ENCODE measurements at places on chromosomes 6 and 20.

GRCh38 chr20:45969712-45970634 is 2.0 kb downstream of the ZNF335 start:
- DNase-seq, result no peak

- no peak for DNase-seq
Observed at GRCh38 chr20:48789185-48789668, 38.6 kb downstream of the PREX1 start.

- no peak for DNase-seq
Observed at GRCh38 chr20:56628873-56629463, at the start of gene TFAP2C. TSS of gene TFAP2C (plus strand) at chr20:56629306. CDS start at chr20:56629545, 239 bp downstream.

DNA sequence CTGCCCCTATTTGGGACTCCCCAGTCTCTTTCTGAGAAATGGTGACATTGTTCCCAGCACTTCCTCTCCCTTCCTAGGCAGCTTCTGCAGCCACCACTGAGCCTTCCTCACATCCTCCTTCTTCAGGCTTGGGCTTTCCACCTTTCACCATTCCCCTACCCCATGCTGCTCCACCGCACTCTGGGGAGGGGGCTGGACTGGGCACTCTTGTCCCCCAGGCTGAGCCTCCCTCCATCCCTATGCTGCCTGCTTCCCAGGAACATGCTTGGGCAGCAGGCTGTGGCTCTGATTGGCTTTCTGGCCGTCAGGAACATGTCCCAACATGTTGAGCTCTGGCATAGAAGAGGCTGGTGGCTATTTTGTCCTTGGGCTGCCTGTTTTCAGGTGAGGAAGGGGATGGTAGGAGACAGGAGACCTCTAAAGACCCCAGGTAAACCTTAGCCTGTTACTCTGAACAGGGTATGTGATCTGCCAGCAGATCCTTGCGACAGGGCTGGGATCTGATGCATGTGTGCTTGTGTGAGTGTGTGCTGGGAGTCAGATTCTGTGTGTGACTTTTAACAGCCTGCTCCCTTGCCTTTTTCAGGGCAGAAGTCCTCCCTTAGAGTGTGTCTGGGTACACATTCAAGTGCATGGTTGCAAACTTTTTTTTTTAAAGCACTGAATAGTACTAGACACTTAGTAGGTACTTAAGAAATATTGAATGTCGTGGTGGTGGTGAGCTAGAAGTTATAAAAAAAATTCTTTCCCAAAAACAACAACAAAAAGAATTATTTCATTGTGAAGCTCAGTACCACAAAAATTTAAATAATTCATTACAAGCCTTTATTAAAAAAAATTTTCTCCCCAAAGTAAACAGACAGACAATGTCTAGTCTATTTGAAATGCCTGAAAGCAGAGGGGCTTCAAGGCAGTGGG is 2.1 kb upstream of the CDKN1A start:
- DNase-seq, result no peak

DNA sequence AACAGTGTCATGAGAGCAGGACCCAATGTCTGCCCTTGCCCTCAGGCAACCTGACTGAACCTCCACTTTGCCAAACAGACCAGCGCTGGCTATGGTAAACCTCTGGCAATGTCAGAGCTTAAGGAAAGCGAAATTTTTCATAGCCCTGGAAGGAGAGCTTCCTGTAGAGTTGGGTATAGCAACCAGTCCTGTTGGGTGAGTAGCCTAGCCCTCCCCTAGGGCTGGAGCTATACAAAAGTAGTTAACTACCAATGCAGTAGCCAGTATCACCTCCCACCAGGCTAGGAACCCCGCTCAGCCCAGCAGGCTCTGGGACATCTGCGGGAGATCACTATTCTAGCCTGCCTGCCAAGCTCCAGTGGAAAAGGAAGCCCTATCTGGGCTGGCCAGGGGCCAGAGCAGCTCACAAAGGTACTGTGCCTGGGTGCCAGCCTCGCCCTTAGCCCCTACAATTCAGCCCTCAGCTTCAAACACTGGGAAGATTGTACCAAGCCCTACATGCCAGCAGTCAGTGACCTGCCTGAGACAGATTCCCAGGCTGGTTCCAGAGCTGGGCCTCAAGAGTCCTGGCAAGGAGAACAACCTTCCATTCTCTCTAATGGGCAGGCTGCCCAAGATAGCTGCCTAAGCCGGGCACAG is 7.9 kb downstream of the WFDC3 start:
- peak; percentile 18 for DNase-seq

GRCh38 chr6:52661551-52661950 is 9.4 kb upstream of the TMEM14A start:
- no peak for DNase-seq

GRCh38 chr20:50417484-50418235 is 92.5 kb upstream of the PTPN1 start:
- no peak for DNase-seq

GRCh38 chr6:151181706-151182363 is 57.9 kb upstream of the AKAP12 start:
- DNase-seq, result no peak

Measured in anterior cingulate cortex (tissue), 58 donors.